Natural killer cell (primary cell): ENCODE measurements at places on chromosomes 4 and X.

DNA sequence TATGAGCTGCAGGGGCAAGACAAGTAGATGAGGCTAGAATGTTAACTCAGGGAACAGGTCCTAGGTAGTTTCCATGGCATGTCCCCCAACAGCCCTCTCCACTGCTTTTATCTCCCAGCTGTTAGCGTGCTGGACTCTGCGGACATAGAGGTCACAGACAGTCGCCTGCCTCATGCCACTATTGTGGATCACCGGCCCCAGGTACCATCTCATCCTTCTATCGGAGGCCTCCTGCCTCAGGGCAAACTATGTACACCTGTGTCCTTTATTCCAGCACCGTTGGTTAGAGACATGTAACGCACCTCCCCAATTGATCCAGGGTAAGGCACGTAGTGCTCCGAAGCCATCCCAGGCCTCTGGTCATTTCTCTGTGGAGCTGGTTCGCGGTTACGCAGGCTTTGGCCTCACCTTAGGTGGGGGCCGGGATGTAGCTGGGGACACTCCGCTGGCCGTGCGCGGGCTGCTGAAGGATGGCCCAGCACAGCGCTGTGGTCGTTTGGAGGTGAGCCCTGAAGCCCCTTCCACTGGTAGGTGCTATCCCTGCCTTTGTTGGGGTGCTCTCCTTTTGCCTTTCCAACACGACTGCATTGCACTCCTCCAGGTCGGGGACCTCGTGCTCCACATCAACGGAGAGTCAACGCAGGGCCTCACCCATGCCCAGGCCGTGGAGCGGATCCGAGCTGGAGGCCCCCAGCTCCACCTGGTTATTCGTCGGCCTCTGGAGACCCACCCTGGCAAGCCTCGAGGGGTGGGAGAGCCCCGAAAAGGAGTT lies 2.2 kb downstream of the MAGIX start:
- DNase-seq, result peak; percentile 6

GRCh38 chr4:74168841-74169240 lies 10.9 kb downstream of the MTHFD2L start:
- DNase-seq, result no peak

DNA sequence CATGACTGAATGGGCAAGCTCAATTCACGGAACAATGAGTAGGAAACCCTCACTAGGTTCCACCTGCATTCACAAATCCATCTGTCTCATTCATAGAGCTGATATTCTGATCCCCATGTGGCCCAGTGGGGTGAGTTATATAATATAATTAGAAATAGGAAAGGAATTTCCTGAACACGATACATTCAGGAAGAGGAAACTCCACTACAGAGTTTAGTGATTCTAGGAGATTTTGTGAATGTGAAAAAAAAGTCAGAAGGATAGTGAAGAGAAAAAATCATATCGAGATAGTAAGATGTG lies 471.2 kb downstream of the GASK1B start:
- no peak for DNase-seq

DNA sequence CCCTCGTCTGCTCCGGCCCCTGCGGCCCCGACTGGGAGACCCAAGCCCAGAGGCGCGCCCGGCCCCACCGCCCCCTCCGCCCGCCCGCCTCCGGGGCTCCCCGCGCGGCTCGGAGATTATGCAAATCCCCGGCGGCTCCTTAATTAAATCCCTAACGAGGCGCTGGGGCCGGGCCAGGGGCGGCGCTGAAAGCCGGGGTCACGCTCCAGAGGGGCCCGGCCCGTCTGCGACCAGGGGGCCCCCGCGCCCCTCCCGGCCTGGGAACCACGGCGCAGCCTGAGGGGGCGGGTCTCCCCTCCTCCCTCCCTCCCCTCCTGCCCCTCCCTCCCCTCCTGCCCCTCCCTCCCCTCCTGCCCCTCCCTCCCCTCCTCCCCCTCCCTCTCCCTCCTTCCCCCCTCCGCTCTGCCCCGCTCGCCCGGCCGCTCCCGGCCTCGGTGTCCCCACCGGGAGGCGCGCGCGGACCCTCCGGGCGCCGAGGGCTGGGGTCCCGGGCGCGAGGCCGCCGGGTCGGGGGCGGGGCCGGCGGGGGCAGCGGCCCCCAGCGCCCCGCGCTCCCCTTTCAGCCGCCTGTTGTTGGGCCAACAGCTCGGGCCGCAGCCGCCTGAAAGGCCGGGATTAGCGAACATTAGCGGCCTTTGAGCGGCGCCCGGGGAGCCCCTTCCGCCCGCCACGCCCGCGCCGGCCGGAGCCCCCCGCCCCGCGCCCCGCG lies 25.9 kb upstream of the FGFR3 start:
- peak; percentile 28 for DNase-seq

DNA sequence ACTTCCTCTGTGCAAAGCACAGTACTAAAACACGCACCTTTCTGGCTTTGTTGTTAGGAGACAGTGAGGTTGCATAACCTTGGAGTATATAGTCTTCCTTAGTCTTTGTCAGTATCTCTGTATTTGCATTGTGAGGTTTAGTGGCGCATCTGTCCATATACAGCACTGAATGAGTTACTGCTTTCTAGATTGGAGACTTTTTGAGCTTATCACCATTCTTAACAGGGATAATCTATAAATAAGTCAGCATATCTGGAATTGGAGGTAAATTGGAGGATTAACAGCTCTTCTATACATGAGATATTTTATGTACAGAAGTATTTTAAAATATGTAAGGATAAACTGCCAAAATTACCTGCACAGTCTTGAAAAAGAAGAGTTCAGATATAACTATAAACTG lies 4.3 kb downstream of the FHDC1 start:
- DNase-seq, result no peak

DNA sequence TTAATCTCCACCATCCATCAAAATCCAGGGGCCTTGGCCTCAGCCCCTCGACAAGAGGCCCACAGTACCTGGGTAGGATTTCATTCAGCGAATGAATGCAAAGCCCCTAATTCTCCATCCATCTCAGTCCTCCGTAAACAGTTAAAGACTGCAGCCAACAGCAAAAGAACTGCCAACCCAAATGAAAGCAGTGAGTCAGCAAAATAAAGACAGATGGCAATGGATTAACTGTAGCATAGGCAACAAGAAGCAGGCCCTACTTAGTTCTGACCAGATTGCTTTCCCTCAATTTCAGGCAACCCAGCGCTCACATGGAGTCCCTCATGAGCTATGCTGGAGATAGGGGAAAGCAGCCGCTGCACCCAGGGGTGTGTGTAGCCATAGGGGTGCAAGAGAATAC lies 21.4 kb downstream of the PLAC1 start:
- DNase-seq, result no peak

GRCh38 chrX:38811515-38812243 lies 10.4 kb downstream of the MID1IP1 start:
- DNase-seq, result peak; percentile 60

DNA sequence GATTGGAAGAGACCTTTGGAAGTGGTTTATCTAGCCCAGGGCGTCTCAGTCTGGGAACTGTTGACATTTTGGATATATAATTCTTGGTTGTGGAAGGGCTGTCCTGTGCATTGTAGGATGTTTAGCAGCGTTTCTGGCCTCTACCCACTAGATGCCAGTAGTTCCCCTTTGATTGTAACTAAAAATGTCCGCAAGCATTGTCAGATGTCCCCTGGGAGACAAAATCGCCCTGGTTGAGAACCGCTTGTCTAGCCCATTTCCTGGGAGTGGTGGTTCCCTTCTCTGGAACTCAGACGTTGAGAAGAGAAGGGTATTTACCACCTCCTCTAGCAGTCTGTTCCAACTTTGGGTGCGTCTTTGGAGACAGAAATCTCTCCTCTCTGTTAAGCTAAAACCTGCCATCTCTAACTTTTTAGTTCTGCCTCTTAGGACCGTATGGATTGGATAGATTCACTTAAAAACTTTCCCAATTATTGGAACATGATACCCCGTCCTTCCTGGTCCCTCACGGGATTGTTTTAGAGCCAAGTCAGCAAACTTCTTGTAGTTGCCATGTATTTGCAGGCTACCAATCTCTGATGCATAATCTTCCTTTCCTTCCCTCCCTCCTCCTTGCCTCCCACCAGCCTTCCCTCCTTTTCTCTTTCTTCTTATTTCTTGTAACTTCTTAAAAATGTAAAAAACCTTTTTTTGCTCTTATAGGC lies 13.9 kb downstream of the TMEM165 start:
- DNase-seq, result peak; percentile 38

- no peak for DNase-seq
Measured at GRCh38 chr4:148998719-148999118, 556.5 kb upstream of the NR3C2 start.

DNA sequence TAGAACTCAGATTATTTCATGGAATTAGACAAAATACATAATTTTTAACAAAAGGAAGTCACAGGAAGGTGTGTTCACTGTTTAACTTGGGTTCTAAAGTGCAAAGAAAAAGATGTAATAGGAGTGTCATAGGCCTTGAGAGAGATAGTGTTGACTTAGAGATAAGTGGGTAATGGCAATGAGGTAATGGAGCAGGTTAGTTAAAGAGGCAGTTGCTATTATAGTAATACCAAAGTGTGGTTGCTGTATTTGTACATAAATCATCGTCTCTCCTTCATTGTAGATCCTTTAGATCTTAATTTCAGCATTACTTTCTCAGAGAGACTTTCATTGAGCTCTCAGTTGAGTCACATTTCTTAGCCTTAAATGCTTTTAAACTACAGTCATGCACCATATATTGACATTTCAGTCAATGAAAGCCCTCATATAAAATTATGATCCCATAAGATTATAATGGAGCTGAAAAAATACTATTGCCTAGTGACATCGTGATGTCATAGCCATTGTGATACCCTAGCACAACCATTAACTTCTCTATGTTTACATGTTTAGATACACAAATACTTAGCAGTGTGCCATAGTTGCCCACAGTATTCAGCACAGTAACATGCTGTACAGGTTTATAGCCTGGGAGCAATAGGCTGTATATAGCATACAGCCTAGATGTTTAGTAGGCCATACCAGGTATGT lies 245.4 kb downstream of the ADGRL3 start:
- DNase-seq, result no peak

DNA sequence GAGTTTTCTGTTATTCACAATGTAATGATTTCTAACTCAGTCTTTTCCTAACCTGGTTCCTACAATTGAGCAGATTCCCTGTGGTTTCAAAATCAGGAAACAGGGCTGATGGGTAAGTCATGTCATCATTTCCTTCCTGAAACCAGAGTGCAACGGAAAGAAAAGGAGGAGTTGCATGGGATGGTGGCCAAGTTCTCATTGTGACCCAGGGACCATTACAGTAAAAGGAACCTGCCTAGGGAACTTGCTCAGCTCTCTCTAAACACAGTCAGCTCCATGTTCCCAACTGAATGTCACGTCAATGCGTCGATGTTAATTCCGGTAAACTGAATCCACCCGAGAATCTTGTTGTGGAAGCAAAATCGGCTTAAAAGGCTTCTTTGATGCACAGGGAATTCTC lies 51.2 kb downstream of the LGI2 start:
- no peak for DNase-seq

DNA sequence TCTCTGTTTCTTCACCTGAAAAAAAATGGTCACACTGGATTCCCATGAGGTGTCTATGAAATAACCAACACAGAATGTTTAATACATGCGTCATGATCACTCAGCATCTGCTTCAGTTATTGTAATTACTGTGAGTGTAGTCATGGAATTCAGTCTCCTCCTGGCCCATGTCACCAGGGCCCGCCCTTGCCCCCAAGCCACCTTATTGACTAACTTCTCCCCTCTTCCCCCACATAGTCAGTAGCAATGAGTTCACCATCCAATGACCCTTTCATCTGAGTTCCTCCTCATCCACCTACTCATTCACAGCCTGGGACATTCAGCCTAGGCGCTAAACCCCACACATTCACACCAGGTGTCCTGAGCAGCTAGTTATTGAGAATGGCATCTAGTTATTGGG lies 15.6 kb downstream of the PNMA6F start:
- DNase-seq, result no peak

DNA sequence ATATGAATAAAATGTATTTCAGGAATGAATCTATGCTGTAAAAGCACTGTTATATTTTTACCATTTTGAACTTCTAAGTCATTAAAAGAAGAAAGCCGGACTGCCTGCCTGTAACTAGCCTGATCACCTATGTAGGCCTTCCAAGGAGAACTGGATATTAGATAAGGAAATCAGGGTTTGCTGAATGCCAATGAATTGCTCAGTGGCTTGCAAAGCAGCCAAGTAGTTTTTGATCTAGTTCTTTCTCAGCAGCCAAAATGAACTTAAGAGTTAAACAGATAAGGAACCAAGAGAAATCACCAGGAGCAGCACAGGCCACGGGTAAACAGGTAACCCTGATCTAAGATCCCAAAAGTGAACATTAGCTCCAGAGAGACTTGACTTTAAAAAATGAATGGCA lies 3.3 kb downstream of the ANXA5 start:
- no peak for DNase-seq

- DNase-seq, result no peak
Measured at GRCh38 chr4:177185151-177185550, 124.5 kb upstream of the NEIL3 start.

DNA sequence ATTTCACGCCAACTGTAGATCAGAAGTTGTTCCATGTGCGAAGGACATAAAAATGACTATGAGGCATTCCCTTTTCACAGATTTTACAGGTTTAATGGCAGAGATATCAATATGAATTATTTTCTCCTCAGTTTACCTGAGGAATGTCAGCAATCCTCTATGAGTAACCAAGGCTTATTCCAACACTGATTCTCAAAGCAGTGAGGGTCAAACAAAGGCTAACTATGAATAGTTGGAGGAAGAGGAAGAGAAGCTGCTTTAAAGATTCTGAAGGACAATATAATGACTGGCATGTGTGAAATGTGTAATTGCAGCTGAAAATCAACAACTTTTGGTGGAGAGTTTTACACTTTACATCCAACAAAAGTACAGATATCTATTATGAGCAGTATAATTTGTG lies 29.1 kb downstream of the NAF1 start:
- DNase-seq, result no peak

DNA sequence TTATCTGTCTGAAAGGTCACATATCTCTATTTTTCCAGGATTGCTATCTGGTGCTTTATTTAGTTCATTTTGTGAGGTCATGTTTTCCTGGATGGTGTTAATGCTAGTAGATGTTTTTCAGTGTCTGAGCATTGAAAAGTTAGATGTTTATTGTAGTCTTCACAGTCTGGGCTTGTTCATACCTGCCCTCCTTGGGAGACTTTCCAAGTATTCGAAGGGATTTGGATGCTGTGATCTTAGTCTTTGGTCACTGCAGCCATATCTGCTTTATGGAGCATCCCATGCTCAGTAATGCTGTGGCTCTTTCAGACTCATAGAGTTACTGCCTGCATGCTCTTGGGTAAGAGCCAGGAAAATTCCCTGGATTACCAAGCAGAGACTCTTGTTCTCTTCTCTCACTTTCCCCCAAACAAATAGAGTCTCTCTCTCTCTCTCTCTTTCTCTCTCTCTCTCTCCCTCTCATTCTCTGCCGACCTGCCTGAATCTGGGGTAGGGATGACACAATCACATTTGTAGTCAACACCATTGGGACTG lies 130.0 kb downstream of the AR start:
- no peak for DNase-seq

- no peak for DNase-seq
Measured at GRCh38 chrX:134669378-134670098, 11.3 kb upstream of the PLAC1 start.

DNA sequence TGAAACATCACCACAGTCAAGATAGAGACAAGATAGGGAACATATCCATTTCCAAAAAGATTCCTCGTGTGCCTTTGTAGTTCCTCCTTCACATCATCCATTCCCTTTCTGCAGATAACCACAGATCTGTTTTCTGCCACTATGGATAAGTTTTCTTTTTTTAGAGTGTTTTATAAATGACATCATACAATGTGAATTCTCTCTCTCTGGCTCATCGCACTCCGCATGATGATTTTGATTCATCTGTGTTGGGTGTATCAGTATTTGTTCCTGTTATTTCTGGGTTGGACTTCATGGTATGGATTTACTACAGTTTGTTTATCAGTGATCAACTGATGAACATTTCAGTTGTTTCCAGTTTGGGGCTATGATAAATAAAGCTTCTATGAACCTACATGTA lies 23.2 kb upstream of the ANXA3 start:
- no peak for DNase-seq
